ENCODE measurements at places on chromosomes 5 and 9.

- no peak for DNase-seq
These were observed 15.4 kb upstream of the C5orf47 start for GRCh38 chr5:173973616-173973969.

- DNase-seq: no peak
These were observed 3.4 kb upstream of the ZBTB5 start for GRCh38 chr9:37468620-37469019.

- DNase-seq: no peak
These were observed 65.1 kb upstream of the IL33 start for GRCh38 chr9:6150483-6150882.

DNA sequence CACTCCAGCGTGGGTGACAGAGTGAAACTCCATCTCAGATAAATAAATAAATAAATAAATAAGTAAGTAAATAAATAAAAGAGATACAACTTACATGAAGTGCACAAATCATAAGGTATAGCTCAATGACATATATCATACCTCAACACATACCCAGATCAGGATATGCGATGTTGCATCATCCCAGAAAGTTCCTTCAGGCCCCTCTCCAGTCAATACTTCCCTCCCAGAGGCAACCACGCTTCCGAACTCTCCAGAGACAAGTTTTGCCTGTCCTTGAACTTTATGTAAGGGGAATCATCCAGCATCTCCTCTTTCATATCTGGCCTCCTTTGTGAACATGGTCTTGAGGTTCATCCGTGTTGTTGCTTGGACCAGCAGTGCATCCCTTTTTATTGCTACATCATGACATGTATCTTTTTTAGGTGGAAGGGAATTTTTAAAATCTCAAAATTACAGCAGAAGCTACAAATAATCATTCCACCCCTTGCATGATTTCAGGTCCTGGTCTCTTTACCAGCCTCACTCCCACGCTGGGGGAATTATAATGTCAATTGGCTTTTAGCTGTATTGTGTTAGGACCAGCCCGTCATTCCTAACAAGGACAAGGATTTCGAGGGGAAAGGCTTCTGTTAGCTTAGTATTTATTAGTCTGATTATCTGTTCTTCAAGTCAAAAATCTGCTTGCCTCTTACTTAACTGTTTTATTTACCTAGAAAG is 32.9 kb upstream of the AOPEP start:
- DNase-seq: no peak

DNA sequence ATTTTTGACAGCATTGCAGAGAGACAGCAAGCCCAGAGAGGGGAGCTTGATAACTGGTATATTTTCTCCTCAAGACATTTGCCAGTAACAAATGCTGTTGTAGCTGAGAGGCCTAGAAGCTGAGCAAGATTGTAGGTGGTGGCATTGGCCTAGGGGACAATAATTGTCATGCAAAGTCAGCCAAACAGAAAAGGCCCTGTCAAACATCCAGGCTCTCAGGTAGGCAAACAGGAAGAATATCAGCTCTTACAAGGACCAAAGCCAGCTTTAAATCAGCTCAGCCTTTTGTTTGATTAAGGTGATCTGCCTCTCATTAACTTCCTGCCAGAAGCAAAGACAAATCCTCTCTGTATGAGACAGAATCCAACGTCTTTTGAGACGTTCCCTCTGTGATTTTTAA is 29.7 kb upstream of the BARX1 start:
- no peak for DNase-seq

DNA sequence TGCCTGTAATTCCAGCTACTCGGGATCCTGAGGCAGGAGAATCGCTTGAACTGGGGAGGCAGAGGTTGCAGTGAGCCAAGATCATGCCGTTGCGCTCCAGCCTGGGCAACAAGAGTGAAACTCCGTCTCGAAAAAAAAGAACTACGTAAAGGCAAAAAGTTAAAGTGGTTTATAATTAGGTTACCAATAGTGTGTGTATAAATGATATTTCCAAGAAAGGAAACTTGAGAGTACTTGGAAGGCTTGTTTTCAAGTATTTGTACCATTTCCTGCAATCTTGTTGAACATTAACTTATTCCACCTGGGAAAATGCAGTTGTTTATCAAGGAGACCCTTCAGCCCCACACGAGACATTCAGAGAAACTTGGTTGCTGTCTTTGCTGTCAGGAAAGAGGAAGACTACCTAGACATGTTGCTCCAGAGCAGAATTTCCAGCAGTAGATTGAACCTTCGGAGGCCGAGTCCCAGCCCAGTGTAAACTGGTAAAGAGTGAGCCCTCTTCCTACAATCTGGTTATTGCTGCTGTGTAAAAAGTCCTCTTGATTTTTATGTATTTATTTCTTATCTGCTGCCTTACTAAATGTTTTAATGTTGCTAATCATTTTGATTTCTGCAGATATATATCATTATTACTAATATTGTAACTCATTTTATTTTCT is 30.1 kb downstream of the STXBP1 start:
- no peak for DNase-seq

- DNase-seq: no peak
These were observed 56.9 kb upstream of the COL15A1 start for GRCh38 chr9:98886691-98887229.

GRCh38 chr9:91231619-91232018 is 130.1 kb downstream of the AUH start:
- no peak for DNase-seq

GRCh38 chr5:151264113-151264512 is 11.1 kb downstream of the GM2A start:
- no peak for DNase-seq

GRCh38 chr9:16640649-16641048 is 229.8 kb downstream of the BNC2 start:
- no peak for DNase-seq

- DNase-seq: no peak
These were observed 94.4 kb upstream of the IER5L start for GRCh38 chr9:129272348-129273025.

GRCh38 chr5:111135946-111136345 is 43.8 kb downstream of the WDR36 start:
- DNase-seq: no peak

- DNase-seq: no peak
These were observed 203.4 kb downstream of the MCTP1 start for GRCh38 chr5:95081500-95081960.

DNA sequence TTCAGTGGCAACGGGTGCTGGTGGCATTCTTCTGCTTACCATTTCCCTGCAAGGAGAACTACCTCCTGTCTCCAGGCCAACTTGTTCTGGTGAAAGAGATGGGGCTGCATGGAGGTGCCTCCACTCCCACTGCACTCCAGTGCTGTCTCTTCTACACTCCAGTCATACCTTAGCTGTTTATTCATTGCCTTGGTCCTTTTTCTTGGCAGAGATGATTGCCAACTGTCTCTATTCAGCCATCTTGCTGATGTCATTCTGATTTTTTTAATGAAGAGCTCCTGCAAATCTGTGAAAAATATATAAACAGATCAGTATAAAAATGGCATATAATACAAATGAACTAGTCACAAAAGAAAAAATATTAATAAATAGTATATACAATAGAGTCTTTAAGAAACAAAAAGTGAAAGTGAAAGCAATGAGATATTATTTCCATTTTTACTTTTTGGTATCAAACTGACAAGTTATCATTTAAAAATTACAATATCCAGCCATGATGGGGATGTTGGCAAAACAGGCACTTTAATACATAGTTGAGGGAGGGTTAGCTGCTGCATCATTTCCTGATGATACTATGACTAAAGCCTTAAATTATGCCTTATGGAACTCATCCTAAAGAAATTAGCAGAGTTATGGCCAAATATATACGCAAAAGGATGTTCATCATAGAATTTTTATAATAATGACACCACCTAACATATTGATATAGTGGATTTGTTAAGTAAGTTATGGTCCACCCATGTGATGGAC is 109.4 kb downstream of the CARTPT start:
- no peak for DNase-seq

- DNase-seq: no peak
These were observed 37.6 kb upstream of the SLCO6A1 start for GRCh38 chr5:102536323-102536928.

GRCh38 chr9:99555792-99556191 is 265.9 kb upstream of the NR4A3 start:
- no peak for DNase-seq

- DNase-seq: no peak
These were observed 15.1 kb downstream of the PRDM9 start for GRCh38 chr5:23522553-23522952.

GRCh38 chr9:132030626-132031325 is 48.9 kb downstream of the MED27 start:
- DNase-seq: no peak

DNA sequence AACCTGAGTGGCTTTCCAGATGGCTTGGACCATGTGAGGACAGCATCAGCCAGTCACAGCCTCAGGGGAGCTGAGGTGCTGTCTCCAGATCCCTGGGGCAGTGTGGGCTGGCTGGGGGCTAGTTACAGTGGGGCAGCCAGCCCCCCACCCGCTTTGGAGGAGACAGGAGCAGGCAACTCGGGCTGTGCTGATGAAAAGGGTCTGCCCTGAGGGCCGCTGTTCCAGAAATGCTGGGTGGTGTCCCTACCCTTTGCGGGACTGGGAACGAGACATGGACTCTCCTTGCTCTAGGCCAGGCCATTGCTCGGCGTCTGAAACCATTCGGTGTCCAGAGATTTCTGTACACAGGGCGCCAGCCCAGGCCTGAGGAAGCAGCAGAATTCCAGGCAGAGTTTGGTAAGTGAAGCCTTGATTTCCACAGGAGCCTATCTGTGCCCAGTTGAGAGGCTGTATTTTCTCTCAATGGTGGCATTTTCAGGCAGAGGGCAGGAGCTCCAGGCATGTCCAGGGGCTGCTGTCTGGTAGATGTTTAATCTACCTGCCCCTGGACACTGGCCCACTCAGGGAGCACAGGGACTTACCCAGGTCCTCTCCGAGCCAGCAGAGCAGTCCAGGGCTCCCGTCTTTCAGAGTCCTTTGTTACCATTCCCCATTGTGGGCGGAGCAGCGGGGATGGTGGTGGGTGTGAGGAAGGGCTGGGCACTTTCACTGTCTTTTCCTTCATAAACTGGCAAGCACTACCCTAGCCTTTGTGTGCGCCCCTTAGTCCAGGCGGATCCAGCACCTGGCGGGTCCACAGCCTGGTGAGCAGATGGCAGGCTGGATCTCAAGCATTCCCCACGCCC is 7.2 kb downstream of the GRHPR start:
- no peak for DNase-seq

- no peak for DNase-seq
These were observed 8.0 kb downstream of the SIL1 start for GRCh38 chr5:139190125-139190524.

DNA sequence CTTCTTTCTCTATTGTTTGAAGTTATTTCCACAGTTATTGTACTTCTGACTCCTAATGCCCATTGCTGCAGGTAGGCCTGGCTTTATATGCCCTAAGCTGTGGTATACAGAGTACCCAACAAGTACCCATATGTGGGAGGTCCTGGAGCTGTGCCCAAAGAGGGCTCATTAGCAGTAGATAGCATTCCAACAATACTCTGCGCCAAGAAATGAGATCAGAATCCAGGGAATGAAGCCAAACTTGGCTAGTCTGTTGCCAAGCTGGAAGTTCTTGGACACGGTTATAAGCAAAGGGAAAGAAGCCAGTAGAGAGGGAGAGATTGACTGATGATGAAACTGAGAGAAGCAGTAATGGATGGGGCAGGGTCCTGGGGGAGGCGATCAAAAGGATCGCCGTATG is 29.7 kb upstream of the FAM169A start:
- peak; percentile 35 for DNase-seq

DNA sequence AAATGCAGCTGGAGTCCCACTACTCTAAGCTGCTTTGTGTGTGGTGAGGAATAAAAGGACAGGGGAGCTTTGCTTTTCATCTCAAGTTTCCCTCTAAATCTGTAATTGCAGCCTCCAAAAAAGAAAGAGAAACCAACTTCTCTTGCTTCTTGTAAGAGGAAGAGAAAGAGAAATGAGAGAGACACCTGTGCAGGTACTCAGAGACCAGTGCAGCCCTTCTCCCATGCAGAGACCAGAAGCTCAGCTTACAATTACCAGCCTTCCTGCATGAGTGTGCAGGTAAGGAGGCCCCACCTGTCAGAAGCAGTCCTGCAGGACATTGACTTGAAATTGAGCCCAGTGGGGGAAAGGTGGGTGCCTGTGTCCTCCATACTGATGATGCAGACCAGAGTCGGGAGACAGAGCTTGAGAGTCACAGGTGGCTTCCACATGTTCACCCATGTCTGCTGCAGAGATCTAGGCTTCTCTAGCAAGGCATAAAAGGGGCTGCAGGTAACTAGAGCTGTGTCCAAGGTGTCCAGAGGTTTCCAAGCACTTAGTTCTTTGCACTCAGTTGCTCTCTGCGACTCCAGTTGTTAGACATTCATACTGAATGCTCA is 15.3 kb upstream of the MED10 start:
- no peak for DNase-seq

Measured in C1 segment of cervical spinal cord (tissue), 14 donors.